ENCODE measurements at places on chromosomes 6 and 20.

GRCh38 chr6:70241991-70242420, 60.9 kb downstream of the COL9A1 start:
- DNase-seq, result no peak

GRCh38 chr20:10715035-10715434, 41.2 kb upstream of the JAG1 start:
- DNase-seq, result no peak

DNA sequence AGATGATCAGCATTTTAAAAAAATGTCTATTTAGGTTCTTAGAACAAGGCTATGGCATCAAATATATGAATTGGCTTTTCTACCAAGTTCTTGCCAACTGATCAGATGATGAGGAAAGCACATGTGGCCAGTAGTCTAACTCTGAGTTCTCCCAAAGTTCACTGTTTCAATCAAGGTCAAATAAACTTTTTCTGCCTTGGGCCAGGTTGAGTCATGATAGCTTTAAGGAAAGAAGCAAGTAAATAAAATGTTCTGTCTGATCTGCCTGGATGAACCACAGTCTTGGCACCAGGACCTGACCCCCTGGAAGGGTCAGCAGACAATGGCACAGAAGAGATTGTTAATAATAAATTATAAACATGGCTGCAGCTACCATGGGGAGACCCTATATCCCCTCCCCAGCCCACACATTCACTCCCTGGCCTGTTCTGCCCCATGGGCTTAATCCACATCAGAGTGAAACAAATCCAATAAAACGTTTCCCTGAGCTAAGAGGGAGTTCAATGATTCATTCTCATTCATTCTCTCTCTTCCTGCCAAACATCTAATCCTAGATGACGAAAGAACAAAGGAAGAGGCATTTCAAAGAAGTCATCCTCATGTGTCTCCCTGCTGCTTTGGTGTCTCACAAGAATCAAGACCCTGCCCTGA, 661.6 kb downstream of the DHX35 start:
- no peak for DNase-seq

DNA sequence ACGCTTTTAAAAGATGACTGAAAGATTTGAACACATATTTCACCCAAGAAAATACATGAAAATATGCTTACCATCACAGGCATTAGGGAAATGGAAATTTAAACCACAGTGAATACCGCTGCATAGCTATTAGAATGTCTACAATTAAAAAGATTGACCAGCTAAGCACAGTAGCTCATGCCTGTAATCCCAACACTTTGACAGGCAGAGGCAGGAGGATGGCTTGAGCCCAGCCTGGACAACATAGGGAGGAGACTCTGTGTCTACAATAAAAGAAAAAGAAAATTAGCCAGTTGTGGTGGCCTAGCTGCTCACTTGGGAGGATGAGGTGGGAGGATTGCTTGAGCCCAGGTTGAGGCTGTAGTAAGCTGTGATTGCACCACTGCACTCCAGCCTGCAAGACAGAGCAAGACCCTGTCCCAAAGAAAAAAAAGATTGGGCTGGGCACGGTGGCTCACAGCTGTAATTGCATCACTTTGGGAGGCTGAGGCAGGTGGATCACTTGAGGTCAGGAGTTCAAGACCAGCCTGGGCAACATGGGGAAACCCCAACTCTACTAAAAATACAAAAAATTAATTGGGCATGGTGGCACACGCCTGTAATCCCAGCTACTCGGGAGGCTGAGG, 163.7 kb upstream of the AKAP12 start:
- no peak for DNase-seq

DNA sequence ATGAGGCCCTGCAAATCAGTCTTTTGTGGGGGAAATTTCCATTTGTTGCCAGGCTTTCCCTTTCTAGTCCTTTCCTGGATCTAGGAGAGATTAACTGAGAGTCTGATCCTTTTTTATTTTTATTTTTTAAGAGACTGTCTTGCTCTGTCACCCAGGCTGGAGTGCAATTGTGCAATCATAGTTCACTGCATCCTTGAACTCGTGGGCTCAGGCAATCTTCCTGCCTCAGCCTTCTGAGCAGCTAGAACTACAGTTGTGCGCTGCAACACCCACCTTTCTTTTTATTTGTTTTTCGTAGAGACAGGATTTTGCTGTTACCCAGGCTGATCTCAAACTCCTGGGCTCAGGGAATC, 22.9 kb downstream of the OR2B2 start:
- no peak for DNase-seq

- DNase-seq, result no peak
Measured at GRCh38 chr6:133833949-133834359, 55.0 kb upstream of the TCF21 start.

GRCh38 chr20:20518263-20518662, 150.4 kb downstream of the INSM1 start:
- DNase-seq, result no peak

- no peak for DNase-seq
Measured at GRCh38 chr6:22526736-22527135, 42.6 kb upstream of the HDGFL1 start.

DNA sequence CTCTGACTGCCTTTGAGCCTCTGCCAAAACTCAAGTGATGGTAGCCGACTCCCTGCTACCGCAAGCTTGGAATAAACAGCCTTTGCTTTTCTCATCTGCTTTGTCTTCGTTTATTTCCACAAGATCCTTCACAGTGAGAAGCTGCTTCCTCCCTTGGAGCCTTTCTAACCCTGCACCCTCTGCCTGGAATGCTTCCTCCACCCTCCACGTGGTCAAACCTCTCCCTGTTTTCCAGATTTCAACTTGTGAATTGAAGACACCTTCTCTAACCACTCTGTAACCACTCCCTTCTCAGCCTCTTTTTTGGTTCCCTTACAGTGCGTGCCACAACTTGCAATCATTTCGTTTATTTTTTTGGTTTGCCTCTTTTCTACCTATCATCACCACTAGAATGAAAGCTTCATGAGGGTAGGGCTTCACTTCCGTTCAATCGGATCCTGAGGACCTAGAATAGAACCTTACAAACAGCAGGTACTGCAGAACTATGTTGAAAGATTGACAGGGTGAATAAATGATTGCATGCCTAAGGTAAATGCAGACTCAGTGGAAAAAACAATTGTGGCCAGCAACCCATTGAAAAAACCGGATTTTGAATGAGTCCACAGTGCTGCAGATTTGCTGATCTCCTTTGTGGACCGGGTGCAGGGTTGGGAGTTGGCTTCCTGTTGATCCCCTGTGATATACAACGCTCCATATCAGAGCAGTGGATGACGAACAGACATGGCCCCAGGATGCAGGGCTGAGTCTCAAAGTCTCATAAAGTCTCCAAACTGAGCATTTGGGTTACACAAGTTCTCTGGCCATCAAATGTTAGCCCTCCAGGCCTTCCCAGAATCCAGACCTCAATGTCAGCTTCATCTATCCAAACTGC, 51.0 kb upstream of the HIVEP1 start:
- DNase-seq, result no peak
